ENCODE measurements at places on chromosomes 12 and 14.

- DNase-seq: no peak
These were observed 28.8 kb upstream of the DLGAP5 start for GRCh38 chr14:55220230-55220629.

- DNase-seq: no peak
These were observed 287.5 kb downstream of the GALC start for GRCh38 chr14:87705439-87705896.

GRCh38 chr12:75302781-75303180 is 27.3 kb downstream of the CAPS2 start:
- DNase-seq: no peak

GRCh38 chr14:73162251-73162650 is 25.9 kb downstream of the PSEN1 start:
- no peak for DNase-seq
